Natural killer cell (primary cell): ENCODE measurements at places on chromosomes 11 and 22.

DNA sequence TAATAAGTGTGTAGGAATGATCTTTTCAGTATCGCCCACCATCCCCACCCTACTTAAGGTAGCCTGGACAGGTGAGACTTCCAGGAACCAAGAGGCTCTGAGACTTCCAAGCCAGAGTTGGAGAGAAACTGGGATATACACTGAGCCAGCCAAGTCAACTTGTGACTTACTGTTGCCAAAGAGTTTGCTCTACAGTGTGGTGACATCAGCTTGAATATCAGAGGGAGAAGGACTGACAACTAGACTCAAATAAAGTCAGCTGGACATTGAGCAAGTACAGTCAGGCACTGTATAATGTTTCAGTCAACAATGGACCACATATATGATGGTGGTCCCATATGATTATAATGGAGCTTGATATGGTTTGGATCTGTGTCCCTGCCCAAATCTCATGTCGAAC, 1.2 kb upstream of the MMP10 start:
- no peak for DNase-seq

DNA sequence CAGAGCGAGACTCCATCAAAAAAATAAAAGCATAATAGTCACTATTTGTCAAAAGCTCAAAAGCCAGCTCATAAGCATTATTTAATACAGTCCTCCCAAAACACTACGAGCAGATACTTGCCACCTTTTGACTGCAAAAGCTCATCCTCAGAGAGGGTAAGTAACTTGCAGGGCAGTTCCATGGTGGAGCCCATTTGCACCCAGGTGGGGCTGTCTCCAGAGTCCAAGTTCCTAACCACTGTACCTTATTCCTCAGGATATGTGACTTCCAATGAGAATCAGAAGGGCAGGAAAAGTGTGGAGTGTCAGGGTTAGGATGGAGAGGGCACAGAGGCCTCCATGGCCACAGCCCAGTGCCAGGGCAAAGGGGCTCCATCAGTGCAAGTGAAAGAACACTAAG, 28.6 kb upstream of the POU2AF1 start:
- no peak for DNase-seq

- DNase-seq: no peak
Measured at GRCh38 chr22:39021552-39022250, 774 bp downstream of the APOBEC3D start.

DNA sequence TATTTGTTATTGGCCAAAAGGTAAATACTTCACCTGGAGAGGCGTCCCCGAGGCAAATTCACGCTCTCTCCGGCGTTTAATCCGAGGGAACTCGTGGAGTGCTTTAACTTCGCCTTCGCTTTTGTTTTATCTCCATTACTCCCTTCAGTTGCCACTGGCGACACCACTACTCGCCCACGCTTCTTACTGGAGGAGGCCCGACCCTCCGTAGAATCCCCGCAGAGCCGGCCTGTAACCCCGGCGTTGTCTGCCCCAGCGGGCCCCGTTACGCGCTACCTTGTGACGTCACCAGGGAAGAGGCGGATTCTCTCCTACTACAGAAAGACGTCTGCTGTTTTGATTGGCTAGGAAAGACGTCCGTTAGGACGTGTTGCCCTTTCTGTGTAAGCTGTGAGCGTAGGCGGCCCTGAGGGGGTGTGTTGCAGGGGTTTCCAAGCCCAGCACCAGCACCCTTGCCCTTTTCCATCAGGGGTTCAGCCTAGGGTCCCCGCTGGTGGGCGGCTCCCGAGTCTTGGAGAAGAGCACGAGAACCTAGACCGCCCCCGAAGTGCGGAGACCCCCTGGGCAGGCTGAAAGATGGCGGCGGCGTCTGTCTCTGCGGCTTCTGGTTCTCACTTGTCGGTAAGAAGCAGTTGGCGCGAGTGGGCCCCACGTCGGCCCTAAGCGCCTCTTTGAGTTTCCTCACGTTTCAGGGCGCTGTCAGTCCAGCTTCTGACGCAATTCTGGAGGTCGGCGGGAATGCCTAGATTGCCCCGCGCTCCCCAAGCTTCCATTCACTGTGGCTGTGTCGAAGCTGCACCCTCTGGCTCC, at the start of gene CEP57:
CEP57 (plus strand) TSS at position 376 of the 810 bp plus-strand sequence; CDS start at position 577, 201 bp downstream.
- DNase-seq: peak; percentile 89

DNA sequence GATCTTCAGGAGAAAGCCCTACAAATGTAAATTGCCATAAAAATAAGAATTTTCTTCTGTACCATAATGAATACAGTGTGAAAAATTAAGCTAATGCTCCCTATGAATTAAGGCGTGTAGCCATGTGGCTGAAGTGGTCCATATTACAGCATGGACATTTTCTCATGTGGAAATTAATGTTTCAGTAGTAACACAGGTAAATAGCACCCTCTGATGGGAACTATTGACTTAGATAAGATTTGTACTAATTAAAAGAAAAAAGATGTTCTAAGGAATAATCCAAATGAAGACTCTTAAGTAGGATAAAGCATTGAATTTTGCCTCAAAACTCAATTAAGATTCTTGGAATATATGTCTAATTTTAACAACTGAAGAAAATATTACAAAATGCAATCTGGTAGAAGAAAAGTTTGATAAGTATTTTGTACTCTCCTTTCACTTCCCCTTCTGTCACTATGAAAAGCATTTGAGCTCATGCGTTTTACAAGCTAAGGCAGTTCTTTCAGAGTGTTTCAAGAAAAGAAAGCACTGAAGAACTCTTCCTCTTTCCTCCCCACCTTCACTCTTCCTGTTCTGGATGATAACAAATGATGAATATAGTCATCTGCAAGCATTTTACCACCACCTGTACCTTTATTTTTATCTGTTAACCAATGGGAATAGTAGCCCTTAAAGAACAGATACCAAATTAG, 9.9 kb upstream of the OR8D2 start:
- DNase-seq: no peak

GRCh38 chr11:125228993-125229392, 64.4 kb downstream of the PKNOX2 start:
- no peak for DNase-seq

- DNase-seq: no peak
Measured at GRCh38 chr11:116148056-116148455, 624.7 kb downstream of the BUD13 start.

DNA sequence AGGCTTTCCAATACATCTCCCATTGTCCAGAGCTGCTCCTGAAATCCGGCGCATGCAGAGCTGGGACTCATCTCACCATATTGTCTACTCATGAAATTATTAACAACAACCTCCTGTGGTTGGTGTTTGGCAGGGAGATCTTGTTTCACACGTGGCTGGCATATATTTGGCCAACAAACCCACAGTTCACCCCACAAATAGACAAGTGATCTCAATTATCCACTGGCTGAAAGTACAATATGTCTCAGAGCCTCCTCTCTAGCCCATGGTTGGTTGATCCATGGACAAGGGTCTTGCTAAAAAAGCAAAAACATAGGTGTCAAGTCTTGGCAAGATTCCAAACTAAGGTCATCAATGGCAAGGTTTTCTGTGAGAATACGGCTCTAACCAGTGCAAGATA, 386.9 kb downstream of the ETS1 start:
- no peak for DNase-seq

DNA sequence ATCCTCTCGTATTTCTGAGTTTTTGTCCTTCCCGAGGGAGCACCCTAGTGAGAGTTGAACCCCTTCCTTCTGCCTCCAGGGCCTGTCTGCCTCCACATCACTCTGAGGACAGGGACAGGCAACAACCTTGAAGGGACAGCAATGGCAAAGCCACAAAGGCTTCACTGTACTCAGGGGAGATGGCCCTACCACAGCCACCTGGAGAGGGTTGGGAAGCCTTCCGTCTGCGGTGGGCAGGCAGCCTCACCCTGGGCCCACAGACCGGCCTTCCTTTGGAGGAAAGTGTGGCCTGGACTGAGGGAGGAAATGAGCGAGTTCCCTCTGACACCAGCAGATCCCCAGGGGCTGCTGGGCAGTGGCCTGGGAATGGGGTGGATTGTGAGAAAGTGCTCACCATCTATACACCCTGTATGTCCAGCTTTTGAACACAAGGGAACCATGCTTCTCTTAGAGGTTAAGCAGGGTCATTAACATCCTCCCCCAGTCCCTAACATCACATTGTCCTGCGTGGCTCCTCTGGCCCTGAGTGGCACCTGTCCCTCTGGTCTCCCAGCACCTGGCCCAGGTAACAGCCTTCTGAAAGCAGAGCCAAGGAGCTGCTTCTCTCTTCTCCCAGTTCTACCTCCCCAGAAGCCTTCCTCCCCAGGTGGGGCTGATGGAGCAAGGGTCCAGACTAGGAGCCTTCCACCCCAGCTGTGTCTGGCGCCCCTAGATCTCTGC, 6.8 kb downstream of the SLC35C1 start:
- no peak for DNase-seq

- DNase-seq: no peak
Measured at GRCh38 chr11:100003985-100004384, 683.1 kb upstream of the ARHGAP42 start.

GRCh38 chr11:69572861-69573260, 68.1 kb upstream of the CCND1 start:
- DNase-seq: no peak

GRCh38 chr11:61593151-61593550, 12.3 kb upstream of the SYT7 start:
- DNase-seq: no peak
